ENCODE measurements at places on chromosomes 5 and 9.

DNA sequence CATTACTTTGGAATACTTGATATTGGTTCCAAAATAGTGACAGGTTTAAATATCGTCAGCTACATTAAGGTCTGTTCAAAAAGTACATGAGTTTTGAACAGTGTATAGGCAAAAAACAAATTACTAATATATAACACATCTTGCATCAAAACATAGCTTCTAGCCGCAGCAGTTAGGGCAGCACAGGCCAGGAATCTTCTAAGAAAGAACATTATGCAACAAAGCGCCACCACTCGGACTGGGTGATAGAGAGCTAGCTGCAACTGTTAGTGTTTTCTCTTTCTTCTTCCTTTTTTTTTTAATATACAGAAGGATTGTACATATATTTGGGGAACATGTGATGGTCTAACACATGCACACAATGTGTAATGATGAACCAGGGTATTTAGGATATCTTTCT lies 504.5 kb downstream of the NR2F1-AS1 start:
- no peak for DNase-seq

DNA sequence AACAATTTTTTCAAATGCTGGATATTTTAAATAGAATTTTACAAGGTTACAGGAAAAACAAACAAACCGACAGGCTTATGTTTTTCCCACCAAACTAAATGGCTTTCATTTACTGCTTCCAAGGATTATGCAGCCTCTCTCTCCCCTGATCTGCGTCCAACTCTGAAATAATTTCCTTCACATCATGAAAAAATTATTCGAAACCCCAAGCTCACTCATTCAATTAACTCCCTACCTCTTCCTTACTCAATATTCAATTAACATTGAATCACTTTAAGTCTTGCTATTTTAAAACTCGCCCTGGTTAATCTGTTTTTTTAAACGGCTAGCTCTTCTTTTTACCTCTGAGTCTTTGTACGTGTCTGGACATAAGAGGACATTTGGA lies 336.2 kb downstream of the AGTPBP1 start:
- no peak for DNase-seq

DNA sequence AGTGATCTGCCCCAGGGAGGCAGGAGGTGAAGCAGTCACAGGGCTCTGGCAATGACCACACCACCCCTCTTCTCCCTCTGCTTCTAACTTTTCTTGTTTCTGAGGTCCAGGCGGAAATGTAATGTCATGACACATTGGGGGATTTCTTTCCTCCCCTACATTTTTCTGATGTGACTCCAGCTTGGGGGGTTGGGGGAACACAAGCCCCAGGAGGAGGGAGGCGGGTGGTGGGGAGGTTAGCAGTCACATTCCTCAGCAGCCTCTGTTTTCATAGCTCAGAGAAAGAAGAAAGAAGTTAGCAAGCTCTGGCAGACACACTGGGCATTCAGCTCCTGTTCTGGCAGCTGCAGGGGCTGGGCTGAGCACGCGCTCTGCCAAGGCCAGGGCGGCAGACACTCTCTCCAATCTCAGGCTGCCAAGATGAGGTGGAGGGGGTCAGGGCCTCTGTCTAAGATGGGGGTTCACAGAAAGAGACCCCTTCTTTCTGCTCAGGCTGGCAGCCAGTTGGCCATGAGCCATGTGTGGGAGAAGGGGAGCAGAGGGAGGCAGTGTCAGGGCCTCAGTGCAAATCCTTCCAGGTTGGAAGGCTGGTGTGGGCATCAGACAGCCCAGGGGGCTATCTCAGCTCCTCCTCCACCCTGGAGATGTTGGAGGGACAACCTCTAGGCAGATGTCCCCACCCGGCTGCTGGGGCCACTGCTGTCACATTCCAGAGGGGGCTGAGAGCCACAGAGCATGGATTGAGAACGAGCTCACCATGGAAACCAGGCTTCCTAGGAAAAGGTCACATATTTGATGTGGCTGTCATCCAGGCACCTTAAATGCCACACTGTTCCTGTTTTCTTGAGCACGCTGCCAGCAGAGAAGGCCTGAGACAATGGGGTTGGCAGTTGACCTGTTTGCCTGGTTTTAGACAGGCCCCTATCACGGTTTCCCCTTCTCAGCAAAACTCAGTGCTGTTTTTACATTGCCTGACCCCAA lies 20.1 kb upstream of the PFDN1 start:
- no peak for DNase-seq

DNA sequence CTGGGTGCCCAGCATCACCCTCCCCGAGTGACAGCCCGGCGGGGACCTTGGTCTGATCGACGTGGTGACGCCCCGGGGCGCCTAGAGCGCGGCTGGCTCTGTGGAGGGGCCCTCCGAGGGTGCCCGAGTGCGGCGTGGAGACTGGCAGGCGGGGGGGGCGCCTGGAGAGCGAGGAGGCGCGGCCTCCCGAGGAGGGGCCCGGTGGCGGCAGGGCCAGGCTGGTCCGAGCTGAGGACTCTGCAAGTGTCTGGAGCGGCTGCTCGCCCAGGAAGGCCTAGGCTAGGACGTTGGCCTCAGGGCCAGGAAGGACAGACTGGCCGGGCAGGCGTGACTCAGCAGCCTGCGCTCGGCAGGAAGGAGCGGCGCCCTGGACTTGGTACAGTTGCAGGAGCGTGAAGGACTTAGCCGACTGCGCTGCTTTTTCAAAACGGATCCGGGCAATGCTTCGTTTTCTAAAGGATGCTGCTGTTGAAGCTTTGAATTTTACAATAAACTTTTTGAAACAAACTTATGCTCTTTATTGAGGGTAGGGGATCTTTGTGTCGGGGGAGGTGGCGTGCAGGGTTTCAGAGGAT lies 1.3 kb downstream of the GADD45G start:
- DNase-seq, result peak; percentile 6

GRCh38 chr9:135357863-135358551 lies 121.6 kb upstream of the PPP1R26 start:
- DNase-seq, result no peak

GRCh38 chr5:23507278-23507685 lies at the start of gene PRDM9:
Gene PRDM9, plus strand, starts transcription at chr5:23507609. Its CDS starts 1,425 bp downstream, at chr5:23509034.
- no peak for DNase-seq
